Natural killer cell treated with Interleukin-12 subunit alpha and Interleukin-12 subunit beta and Interleukin-15 and Interleukin-18, amount 100 ng/mL, for 72 hours (primary cell): ENCODE measurements at places on chromosomes 2 and 18. TPM values are rescaled to one million over a fixed set of nuclear protein-coding genes. Genes with fewer than 3 reads are reported as not detected.

- no peak for DNase-seq
Observed at GRCh38 chr18:55001394-55002024, 42.2 kb upstream of the CCDC68 start.

DNA sequence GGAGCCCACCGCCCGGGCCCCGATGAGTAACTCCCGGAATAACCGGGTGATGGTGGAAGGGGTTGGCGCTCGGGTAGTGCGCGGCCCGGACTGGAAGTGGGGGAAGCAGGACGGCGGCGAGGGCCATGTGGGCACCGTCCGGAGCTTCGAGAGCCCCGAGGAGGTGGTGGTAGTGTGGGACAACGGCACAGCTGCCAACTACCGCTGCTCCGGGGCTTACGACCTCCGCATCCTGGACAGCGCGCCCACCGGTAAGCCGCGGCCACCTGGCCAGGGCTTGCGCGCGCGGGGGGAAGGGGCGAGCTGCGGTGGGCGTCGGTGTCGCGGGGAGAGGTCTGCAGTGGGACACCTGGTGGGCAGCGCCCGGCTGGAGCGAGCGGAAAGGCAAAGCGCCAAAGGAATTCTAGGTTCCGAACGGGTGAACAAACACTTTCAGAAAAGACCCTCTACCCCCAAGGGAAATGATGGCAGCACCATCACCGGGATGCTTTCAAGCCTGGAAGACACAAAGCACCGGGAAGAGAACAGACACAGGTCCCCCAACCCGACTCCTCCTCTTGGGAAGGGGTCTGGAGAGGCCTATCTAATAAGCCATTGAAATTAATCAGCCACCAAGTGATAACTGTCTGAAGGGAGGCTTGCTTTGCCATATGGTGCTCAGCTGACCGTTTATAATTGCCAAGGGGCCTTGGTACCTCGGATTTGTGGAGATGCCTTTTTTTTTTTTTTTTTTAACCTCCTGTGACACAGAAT lies 1.1 kb downstream of the MIB1 start:
- DNase-seq: no peak

DNA sequence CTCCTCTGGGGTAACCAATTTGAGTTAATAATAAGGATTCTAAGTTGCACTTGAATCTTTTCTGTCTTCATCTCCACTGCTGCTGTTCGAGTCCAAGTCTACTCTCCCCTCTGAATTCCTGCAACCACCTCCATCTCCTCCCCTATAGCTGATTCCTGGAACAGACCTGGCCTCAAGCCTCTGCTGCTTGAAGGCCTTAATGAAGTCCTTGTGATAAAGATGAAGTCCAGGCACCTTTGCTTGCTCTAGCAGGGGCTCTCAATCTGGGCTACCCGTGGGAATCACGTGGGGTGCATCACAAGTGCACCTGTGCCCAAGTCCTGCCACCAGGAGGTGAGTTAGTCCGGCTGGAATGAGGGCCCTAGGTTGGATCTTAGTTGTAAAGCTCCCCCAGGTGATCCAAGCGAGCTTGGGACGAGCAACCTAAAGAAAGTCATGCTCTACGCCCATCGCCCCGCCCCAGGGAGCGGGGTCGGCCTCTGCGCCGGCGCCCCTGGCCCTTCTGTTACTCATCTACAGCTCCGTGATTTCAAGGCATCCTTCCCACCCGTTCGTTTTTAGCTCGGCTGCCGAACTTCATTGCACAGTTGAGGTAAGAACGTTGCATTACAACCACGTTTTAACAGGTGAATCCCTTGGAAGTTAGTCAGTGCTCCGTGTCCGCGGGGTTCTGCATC lies 905 bp upstream of the IAH1 start:
- DNase-seq: no peak

DNA sequence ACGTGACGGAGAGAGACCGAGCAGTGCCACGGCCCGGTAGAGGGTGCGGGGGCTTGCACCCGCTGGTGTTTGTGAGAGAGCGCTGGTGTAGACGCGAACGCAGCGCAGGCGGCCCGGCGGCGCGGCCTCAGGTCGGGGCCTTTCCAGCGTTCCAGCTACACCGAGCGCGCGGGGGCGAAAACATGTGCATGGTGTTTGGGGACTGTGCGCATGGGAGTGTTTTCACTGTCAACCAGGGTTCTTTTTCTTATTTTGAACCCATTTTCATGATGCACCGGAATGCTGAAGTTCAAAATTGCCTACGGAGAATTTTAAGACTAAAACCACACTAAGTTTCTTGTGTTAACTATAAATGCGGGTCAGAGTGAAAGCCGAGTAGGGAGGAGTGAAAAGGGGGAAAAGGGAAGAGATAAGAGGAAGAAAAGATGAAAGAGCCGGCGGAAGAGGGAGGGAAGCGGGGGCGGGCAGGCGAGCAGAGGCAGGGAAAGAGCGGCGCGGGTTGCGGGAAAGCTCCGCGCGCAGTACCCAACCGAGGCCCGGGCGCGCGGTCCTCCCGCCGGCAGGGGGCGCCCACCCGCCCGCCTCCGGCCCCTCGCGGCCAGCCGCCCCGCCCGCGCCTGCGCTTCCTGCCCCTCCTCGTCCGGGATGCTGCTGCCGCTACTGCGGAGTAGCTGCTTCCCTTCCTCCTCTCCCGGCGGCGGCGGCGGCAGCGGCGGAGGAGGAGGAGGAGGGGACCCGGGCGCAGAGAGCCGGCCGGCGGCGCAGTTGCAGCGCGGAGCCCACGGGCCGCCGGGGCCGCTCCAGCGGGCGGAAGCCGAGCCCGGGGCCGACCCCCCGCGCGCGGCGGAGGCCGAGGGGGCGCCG lies at the start of gene RAB12:
Gene RAB12 (plus strand): TSS at position 643 of the 864 bp plus-strand sequence. CDS start 3 bp downstream, at position 646.
- DNase-seq: peak; percentile 93

DNA sequence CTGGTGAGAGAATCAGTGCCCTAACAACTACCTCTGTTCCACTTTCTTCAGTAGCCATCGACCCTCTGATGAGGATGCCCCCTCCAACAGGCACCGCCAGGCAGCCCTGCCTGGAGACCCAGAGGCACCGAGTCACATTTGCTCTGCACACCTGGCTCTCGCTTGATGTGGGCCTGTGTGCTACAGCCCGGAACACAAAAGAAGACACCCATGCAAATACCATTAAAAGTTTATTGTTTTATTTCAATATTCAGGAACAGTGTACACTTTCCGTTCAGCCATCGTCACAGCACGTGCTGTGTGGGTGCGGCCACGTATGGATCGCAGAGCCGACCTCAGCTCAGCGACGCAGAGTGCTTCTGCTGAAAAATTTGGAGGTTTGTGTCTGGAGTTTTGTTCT lies 154.0 kb downstream of the MBP start:
- DNase-seq: no peak

DNA sequence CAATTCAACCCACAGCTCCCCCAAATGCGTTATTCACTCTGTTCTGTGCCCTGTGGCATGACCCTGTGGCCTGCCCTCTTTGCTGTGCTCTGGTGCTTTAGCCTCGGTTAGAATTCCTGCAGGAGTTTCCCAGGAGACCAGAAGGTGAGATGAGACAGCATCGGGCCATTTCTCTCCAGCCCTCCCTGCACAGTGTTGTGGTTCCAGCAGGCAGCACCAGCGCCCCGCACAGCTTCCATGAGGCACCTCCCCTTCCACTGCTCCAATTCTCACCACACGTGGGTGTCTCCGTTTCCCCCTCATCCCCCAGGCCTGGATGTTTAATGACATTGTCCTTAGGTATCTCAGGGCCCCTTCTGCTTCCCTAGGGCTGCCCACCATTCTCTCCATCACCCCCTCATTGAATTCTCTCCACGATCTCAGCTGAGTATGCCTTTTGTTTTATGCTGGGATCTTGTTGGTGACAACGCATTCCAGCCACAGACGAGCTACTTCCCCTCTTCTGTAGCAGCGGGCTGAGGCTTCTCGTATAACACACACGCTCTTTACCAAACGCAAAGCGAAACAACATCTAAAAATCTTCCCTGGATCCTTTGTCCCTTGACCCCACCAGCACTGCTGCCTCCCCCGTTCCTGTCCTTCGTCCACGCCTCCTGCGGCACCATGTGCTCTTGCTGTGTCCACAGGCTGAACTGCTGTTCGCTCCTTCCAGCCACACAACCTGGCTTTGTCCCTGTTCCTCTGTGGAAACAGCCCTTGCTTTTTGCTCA lies 35.1 kb downstream of the ACKR3 start:
- DNase-seq: no peak

The ERICH2 gene
- total RNA-seq: not detected

The FBXO36 gene
- 0.36 TPM for total RNA-seq

DNA sequence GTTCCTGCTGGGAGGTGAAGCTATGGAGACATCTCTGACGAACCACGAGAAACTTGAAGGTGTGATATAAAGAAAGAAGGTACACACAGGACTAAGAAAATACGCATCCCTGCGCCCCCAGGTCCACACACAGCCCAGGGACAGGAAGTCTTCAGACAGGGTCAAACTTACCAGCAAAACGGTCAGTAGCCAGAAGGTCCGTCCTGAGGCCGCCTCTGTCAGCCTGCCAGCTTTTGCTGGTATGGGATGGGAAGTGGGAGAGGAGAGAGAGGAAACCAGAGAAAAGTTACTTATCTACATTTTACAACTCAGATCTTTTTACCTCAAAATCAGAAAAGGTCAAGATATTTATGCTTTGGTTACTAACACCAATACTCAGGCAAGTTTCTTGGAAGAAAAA lies 47.2 kb downstream of the HDLBP start:
- no peak for DNase-seq

The CNGA3 gene
- not detected for total RNA-seq

The LCT gene
- total RNA-seq: 0.33 TPM

DNA sequence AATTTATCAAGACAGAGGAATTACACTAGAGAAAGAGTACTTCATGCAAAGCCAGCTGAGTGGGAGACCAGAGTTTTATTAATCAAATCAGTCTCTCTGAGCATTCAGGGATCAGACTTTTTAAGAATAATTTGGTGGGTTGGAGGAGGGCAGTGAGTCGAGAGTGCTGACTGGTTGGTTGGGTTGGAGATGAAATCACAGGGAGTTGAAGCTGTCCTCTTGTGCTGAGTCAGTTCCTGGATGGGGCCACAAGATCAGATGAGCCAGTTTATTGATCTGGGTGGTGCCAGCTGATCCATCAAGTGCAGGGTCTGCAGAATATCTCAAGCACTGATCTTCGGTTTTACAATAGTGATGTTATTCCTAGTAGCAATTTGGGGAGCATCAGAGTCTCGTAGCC lies 21.4 kb upstream of the PDCL3 start:
- DNase-seq: no peak

- DNase-seq: no peak
Observed at GRCh38 chr2:17223211-17223610, 295.0 kb downstream of the RAD51AP2 start.

DNA sequence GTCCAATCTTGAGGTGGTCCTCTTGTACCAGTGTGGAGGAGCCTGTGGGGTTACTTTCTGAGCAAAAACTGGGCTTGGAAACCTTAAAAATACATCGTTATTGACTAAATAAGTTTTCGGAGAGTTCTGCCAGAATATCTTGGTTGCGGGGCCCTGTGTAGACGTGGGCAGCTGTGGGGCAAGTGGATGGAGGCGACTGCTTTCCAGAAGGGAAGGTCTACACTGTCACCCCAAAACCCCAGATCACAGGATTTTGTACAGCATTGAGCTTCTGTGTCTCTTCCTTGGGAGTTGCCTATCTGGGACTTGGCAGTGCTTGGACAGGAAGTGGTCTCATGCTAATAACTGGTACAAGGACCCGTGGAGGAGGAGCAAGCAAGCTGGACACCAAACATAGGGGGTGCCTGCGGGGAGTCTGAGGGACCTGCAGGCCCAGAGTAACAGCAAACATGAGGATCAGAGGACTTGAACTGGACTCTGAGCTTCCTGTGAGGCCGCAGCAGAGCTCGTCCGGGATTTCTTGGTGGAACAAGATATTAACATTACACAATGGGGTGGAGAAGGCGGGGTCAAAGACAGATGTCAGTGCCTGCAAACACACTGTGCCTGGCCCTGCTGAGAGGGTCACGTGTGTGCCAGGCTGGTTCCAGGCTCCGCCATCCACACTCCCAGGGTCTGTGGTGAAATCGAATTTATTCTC lies 48.0 kb upstream of the CTLA4 start:
- no peak for DNase-seq

DNA sequence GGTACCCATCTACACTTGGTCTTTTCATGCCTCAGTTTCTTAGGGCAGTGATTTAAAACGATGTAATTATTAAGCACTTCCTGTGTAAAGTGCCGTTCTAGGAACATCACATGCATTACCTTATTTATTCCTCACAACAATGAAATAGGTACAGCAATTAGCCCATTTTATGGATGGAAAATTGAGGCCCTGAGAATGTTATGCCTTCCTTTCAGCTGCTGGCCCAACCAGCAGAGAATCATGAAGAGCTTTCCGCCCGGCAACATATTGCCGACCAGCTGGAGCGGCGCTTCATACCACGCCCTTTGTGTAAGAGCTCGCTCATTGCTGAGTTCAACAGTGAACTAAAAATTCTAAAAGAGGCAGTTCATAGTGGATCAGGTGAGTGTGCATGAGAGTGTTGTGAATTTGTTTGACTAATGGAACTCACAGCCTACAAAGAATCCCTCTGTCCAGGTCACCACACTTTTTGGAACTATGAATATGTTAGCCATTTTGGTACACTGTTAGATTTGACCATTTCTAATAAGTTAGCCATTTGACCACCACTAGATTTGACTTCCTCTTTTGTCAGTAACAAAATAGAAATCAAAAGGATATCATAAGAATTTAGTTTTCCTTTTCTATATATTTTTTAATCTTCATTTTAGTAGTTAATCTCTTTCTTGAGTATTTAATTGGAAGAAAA lies 25.6 kb upstream of the RPE start:
- DNase-seq: no peak

The MRO gene
- not detected for total RNA-seq

- DNase-seq: no peak
Observed at GRCh38 chr2:120318626-120319025, 27.3 kb upstream of the INHBB start.

The AKAIN1 gene
- total RNA-seq: not detected

The TTC32 gene
- total RNA-seq: 17.8 TPM

DNA sequence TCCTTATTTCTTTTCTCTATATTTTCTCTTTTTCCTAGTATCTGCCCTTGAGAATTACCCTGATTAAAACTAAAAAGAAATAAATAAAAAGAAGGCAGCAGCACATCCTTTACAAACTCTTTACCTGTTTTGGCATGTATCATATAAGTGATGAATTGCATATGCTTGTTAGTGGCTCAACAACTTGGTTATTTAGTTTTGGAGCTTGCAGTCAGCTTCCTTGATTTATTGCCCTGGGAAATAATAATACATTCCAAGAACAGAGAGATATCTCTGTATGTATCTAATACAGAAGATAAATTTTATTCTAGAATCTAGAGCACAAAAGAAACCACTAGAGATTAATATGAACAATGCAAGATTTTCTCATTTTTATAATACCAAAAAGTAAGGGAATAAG lies 139.8 kb upstream of the ZC3H15 start:
- DNase-seq: no peak

DNA sequence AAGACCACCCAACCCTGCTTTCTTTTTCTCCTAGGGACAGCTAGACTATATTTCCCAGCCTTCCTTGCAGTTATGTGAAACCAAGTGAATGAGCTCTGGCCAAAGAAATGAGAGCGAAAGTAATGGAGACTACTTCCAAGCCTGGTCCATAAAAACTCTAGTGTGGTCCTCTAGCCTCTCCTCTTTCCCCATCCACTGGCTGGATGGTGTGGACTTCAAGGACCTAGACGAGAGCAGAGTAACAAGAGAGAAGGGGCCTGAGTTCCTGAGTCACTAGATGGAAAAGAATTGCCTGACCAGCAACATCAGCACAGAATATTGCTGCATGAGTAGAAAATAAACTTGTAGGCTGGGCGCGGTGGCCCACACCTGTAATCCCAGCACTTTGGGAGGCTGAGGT lies 2.9 kb upstream of the TMSB10 start:
- DNase-seq: no peak

The CHRNG gene
- not detected for total RNA-seq

GRCh38 chr2:127048969-127049897 lies 57.7 kb downstream of the BIN1 start:
- DNase-seq: no peak
